ENCODE measurements at places on chromosomes 4 and X. TPM values are rescaled to one million over a fixed set of nuclear protein-coding genes. Genes with fewer than 3 reads are reported as not detected.

DNA sequence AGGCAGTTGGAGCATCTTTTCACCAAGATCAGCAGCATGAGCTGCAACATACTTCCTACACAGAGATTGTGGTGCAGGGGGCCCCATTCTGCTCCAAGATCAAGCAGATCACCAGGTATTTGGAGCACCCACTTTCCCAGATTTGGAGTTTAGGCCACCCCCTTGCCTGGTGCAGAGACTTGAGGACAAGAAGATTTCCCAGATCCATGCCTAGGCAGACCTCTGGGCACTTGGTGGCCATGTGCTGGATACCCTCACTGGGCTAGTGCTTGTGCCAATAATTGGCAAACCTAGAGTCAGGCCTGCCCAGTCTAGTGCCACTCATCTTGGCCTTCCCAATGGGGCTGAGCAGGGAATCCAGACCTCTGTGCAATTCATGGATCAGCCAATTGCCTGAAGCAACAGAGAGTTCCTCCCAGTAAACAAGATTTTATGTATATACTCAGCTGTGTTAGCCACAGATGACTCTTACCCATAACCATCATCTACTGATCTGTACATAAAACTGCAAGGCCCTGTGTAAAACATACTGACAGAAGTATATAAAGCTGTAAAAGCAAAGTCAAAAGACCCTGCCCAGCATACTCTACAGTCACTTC is 228.4 kb upstream of the EMCN start:
- DNase-seq: no peak

- no peak for DNase-seq
These were observed 40.0 kb downstream of the FGFRL1 start for GRCh38 chr4:1051472-1051871.

DNA sequence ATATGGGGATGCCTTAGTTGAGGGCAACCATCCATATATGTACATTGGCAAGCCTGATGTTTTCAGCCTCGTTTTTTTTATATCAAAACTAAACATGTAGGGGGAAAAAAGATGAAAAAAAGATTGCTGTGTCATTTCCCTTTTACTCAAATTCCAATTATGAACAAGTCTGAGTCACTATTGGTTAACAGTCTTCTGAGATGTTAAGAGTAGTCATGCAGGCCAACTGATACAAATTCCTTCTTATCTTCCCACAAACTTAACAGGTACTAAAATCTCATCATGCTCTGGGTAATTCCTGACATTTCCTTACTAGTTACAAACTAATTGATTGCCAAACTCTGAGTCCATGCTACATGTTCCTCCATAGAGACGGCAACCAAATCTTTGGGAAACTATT is 222.1 kb downstream of the FRMPD4 start:
- DNase-seq: no peak

GRCh38 chr4:127656047-127656680 is 23.4 kb downstream of the INTU start:
- DNase-seq: no peak

GRCh38 chr4:145339075-145339725 is 142.5 kb upstream of the SMAD1 start:
- DNase-seq: no peak

GRCh38 chr4:26288355-26288909 is 32.4 kb upstream of the RBPJ start:
- no peak for DNase-seq

DNA sequence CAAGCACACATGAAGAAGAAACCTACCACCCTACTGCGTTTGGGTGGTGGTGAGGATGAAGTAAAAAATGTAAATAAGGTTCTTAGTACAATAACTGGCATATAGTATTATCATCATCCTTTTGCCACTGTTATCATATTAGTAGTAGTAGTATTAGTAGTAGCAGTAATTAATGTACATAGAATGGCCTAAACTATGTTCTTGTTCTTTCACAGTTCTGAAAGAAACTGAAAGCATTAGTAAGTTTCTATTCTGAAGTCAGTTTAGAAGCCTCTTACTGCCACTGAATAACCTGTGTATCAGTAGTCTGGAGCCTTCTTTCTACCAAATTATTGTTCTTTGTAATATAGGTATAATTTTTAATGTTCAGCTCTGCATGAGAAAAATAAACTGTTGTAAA is 21.0 kb downstream of the COL4A6 start:
- no peak for DNase-seq

DNA sequence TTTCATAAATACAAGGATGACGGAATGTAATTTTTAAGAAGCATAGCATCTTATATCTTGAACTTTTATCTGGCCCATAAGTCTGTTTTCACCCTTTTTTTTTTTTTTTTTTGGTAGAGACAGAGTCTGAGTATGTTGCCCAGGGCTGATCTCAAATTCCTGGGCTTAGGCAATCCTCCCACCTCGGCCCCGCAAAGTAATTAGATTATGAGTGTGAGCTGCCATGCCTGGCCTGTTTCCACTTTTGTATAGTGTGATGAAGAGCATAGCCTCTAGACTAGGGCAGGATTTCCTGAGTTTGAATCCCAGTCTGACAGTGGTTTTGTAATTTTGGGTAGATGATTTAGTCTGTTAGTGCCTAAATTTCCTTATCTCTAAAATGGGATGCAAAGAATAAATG is 11.0 kb downstream of the STIM2 start:
- no peak for DNase-seq

GRCh38 chr4:80333121-80333520 is 2.4 kb upstream of the CFAP299 start:
- DNase-seq: no peak

GRCh38 chr4:13523591-13524503 is 20.5 kb downstream of the NKX3-2 start:
- no peak for DNase-seq

GRCh38 chr4:140286456-140286855 is 87.0 kb upstream of the SCOC start:
- DNase-seq: no peak

DNA sequence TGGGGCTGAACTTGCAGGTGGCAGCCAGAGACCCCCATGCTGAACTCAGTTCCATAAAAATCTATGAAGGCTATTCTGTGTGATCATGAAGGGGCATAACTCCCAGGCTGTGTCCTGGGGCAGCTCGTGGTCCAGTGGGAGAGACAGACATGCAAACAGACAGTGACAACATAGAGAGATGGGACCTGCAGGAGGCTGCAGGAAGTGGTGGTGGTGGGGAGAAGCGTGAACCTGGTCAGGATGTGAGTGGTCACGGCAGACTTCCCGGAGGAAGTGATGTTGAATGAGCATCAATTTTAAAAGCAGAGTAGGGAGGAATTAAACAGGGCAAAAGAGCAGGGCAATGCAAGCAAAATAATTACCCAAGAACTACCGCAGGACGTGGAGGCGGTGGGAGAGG is 23.2 kb upstream of the SORCS2 start:
- DNase-seq: no peak

DNA sequence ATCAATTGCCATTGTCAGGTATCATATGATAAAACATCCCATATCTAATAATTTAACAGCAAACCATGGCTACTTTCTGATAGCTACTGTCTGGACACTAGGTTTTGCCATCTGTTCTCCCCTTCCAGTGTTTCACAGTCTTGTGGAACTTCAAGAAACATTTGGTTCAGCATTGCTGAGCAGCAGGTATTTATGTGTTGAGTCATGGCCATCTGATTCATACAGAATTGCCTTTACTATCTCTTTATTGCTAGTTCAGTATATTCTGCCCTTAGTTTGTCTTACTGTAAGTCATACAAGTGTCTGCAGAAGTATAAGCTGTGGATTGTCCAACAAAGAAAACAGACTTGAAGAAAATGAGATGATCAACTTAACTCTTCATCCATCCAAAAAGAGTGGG is 7.0 kb downstream of the NPY5R start:
- DNase-seq: no peak

DNA sequence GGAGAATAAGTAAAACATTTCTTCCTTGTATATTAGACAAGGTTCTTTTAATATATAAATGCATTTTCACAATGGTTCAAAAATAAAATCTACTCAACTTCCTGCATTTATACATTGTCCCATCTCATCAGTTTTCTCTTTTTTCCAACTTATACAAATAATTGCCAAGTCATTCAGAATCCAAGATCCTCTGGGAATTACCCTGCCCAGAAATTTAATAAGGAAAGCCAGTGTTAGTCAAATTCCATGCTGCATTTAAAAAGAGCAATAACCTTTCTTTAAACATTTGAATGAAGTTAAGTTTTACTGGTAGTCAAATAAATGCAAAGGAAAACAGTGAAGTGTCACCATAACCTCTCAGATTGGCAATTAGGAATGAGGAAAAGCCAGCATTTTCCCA is 357.9 kb downstream of the PPP3CA start:
- no peak for DNase-seq

- DNase-seq: no peak
These were observed 12.6 kb downstream of the CA5B start for GRCh38 chrX:15750611-15751154.

GRCh38 chr4:13597604-13598003 is 29.9 kb downstream of the BOD1L1 start:
- no peak for DNase-seq

- no peak for DNase-seq
These were observed 29.2 kb upstream of the LARP1B start for GRCh38 chr4:128031756-128032384.

- no peak for DNase-seq
These were observed 27.2 kb downstream of the HDX start for GRCh38 chrX:84475101-84475500.

GRCh38 chrX:101551380-101551767 is 1.0 kb downstream of the ARMCX1 start:
- DNase-seq: no peak

- no peak for DNase-seq
These were observed 42.2 kb downstream of the CRLF2 start for GRCh38 chrX:1170243-1170642.

Gene GRIA2
- 5.9 TPM for polyA plus RNA-seq

Gene FBXO8
- 14.6 TPM for polyA plus RNA-seq

Gene AVPR2
- 1.1 TPM for polyA plus RNA-seq

Gene KIAA1210
- 0.24 TPM for polyA plus RNA-seq

Gene SEC24D
- polyA plus RNA-seq: 44.2 TPM

Gene HERC5
- polyA plus RNA-seq: 2.6 TPM

Gene FABP2
- polyA plus RNA-seq: not detected

Gene EDNRA
- polyA plus RNA-seq: 23.4 TPM

Gene NR0B1
- polyA plus RNA-seq: 0.47 TPM

Gene SATL1
- polyA plus RNA-seq: 0.61 TPM

Gene NPY2R
- 0.08 TPM for polyA plus RNA-seq

Gene ADAM29
- polyA plus RNA-seq: not detected
